ENCODE measurements at places on chromosomes 6 and 20.

- DNase-seq = no peak
These were observed 79.6 kb downstream of the IPCEF1 start for GRCh38 chr6:154276810-154277628.

GRCh38 chr20:10430000-10430466 lies 4.0 kb downstream of the MKKS start:
- no peak for DNase-seq

DNA sequence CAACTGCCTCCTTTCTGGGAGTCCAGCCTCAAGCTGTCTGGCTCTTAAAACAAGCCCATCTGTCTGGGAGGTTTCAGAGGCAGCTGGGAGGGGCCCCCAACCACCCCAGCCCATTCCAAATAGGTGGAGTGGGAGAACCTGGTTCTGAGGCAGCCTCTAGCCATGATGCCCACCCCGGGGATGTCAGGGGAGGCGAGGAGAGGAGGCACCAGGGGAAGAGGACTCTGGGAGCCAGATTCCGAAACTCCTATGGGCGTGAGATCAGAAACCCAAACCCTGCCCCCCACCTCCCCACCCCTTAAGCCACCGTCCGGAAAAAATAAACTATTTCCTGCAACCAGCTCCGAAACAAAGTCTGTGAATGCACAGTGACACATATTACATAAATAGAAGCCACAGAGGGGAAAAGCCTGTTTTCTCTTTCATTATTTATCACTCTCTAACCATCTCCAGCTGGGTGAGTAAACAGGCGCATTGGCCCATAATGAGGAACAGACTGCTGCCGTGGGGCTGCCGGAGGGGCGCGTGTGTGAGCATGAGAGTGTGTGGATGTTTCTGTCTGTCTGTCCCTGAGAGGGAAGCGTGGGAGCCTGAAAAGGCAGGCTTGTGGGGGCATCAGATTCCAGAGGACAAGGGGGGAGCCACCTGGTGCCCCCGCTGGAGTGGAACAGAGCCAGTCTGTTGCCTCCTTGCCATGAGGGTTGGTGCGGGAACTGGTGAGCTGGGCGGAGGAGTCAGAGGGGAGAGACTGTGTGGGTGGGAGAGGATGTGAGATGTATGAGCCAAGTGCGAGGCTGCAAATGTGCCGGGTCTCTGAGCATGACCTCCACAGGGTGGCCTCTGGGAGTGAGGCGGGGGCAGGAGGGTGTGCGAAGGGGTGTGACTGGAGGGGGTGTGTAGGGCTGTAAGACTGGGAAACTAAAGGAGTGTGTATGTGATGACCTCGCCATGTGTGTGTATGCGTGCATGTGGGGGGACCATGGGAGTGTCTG lies 14.3 kb upstream of the FOXP4 start:
- peak; percentile 54 for DNase-seq

DNA sequence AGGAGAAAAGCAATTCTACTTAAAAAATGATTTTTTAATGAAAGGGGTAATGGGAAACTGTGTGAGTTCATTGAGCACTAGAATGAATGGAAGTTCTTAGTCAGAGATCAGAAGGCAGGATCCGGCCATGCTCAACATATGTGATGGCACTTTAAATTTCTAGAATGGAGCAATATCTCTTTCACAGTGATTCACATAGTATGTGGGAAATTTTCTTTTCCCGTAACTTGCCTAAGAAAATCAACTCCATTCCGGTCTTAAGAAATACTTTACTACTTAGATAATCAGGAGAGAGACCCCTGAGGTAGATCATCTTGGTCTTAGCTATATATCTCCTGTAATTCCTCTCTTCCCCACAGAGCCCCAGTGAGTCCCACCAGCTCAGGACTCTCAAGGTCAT lies 131.8 kb downstream of the SCML4 start:
- no peak for DNase-seq

GRCh38 chr20:49995586-49995985 lies 12.8 kb downstream of the SNAI1 start:
- no peak for DNase-seq

Measured in activated naive CD8-positive, alpha-beta T cell treated with anti-CD3 and anti-CD28 coated beads, Interleukin-2, amount 10 ng/mL, durations not matched to agents 7 days and 5 days (primary cell).